NCI-H510A treated with DMSO at 0.1 percent for 48 hours (cell line): ENCODE measurements at places on chromosomes 5 and 9.

DNA sequence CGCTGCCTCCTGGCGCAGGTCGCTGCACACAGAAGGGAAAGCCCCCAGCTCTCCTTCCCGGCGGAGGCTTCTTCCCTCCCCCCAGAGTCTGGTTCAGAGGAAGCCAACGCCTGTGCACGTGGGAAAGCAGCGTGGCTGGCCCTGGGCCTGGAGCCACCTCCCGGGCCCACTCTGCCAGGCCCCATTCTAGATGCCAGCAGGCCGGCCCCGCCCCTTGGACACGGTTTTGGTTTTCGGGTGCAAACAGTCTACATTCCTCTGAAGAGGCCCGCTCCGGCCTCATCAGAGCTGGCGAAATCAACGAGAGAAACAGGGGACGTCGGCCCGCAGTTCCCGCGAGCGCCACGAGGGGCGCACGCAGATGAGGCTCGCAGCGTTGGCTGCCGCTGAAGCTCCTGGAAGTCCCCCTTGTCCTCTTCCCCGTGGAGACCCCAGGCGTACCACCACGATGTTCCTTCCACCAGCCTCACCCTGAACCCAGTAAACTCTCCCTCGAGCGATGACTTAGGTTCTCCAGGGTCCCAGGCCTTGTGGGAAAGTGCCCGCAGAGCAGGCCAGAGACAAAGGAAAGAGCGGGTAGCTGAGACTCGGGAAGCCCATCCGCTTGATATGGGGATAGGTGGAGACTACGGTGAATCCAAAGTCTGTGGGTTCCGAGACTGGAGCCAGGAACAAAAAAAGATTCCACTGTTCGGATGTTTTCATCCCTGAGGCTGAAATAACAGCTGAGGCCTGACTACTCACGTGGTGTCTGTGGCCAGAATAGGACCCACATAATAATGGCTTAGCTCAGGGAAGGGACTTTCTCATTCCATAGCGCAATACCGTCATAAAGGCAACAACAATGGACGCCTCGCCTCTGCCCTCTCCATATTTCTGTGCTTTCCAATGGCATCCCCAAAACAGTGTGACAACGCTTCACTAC is 64.2 kb downstream of the KLF4 start:
- peak; percentile 4 for DNase-seq

GRCh38 chr5:164475339-164475977 is 970.0 kb downstream of the MAT2B start:
- DNase-seq, result no peak

DNA sequence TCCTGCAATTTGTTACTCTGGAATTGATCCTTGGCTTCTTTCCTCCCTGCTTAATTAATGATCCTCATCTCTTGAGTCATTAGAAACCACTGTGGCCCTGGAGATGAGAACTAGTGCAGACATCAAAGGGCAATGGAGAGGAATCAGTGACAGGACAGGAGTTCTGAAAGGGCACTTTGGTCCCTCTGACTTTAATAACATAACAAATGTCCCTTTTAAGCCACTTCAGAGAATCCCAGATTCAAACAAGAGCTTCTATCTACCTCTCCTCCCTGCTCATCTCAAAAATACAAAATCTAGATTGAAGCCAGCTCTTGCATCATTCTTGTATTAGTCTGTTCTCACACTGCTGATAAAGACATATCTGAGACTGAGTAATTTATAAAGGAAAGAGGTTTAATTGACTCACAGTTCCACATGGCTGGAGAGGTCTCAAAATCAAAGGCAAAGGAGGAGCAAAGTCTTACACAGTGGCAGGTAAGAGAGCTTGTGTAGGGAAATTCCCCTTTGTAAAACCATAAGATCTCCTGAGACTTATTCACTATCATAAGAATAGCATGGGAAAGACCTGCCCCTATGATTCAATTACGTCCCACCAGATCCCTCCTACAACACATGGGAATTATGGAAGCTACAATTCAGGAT is 139.1 kb downstream of the PLPPR1 start:
- no peak for DNase-seq

DNA sequence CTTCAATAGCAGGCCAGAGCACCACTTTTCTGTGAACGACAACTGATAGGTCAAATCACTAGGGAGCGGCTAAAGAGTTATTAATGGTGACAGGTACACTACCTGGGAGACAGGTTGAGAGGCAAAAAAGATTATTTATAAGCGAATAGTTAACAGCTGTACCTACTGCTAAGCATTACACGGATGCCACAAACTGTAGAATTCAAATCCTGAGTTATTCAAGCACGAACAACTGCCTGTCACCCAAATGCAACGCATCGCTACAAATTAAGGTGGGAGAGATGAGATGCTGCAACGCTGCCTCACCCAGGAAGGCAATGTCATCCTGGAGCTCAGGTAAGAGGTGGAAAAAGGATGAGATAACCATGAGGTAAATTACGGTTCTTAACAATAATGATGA is 342.9 kb downstream of the BNC2 start:
- no peak for DNase-seq

DNA sequence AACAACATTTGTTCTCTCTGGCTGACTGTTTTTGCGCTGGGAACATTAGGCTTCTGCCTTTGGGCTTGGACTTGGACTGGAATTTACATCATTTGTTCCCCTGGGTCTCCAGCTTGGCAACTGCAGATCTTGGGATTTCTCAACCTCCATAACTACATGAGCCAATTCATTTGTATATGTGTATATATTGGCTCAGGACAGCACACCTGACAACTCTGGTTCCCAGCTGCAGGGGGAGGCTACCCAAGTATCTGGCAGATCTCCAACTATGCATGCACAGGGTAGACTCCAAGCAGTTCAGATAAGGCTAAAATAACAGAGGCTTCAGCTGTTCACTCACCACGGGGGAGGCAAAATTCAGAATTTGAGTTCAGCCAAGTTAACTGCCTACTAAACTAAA is 31.6 kb upstream of the F2RL1 start:
- DNase-seq, result no peak

DNA sequence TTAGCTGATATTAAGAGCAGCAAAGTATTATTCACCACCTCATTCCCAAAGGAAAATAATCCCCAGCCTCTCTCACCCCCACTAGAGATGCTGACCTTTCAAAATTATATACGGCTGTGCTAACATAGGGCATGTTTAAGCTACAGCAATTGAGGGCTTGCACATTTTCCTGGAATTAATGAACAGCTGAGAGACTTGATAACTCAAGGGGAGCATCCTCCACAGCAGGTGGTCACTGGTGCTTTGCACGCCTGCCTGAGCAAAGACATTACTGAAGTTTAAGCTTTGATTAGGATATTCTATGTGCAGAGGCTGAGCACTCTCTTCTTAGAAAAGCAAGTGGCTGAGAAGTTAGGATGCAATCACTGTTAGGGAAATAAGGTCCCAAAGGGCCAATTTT is 230.9 kb downstream of the FAM114A2 start:
- DNase-seq, result peak; percentile 29

DNA sequence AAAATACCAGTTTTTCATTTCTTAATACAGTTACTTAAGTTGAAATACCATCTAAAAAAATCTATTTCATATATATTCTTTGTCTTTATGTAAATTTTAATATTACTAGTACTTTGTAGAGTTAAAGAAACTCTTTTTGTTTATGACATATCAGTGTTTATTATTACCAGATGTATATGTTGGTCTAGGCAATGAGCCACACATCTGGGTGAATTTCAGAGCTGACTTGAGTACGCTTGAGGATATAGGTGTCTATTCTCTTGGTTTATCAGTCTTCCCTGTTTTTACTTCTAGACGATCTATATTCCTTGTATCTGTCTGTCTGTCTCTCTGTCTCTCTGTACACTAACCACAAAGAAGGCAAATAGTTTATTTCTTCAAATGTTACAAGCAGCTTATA is 2.9 kb downstream of the SMAD5 start:
- DNase-seq, result no peak

DNA sequence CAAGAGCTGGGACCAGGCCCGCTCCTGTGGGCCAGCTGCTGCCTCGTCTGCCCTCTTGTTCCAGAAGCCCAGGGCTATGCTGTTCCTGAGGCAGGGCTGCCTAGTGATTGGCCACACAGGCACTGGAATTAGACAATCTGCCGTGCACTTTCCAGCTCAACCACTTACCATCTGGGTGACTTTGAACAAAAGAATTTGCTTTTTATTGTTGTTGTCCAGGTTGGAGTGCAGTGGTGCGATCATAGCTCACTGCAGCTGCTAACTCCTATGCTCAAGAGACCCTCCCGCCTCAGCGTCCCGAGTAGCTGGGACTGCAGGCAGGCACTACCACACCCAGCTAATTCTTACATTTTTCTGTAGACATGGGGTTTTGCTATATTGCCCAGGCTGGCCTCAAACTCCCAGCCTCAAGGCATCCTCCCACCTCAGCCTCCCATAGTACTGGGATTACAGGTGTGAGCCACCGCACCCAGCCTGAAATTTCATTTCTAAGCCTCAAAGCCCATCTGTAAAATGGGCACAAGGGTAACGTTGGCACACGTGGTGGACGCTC is 1.2 kb upstream of the NEK6 start:
- DNase-seq, result peak; percentile 71

GRCh38 chr5:160835818-160836528 is 16.0 kb downstream of the ATP10B start:
- DNase-seq, result no peak

GRCh38 chr5:160423099-160423498 is 1.4 kb downstream of the PTTG1 start:
- peak; percentile 52 for DNase-seq

DNA sequence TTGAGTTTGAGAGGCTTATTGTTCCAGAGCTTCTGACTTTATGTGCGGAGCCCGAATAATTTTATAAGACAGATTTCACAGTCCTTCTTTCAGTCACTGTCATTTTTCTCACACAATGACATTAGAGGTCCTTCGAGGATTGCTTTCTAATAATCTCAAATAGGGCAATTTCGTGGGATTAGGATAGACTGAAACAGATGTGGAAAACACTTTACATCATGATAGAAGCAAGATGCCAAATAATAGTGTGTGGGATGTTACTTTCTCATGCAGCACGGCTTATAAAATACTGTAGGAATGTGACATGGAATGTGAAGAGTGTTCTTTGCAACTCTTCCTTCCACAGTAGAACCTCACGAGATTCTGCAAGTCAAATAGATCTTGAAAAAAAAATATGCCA is 451.3 kb downstream of the SEMA5A start:
- DNase-seq, result no peak

GRCh38 chr5:175582697-175583096 is 75.2 kb upstream of the HRH2 start:
- DNase-seq, result no peak

DNA sequence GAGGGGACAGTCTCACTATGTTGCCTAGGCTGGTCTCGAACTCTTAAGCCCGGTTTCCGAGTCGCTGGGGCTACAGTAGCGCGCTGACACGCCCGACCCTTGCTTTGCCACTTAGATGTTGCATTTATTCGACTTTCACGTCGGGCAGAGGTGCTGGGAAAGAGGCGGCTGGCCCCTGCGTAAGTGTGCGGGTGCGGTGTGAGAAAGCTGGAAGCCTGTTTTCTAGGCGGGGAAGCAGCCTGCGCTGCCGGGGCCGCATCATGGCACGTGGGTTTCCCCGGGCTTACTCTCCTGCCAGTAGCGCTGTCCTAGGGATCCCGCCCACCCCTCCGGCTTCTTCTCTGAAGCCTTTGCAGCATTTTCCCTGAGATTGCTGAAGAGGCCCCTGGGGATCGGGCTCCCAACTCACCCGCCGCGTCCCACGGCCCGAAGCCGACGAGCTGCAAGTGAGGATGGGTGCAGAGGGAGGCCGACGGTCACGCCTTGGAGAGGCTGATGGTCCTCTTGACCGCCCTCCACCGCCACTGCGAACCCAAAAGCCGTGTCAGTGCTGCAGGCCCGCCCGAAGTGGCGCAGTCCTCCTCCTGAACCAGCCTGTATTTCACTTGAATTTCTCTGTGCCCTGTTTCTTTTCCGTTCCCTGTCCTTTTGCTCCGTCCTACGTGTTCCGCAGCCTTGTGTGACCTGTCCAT is 5.8 kb upstream of the TRIM41 start:
- DNase-seq, result no peak

GRCh38 chr5:147234825-147235635 is at the start of gene STK32A:
TSS of gene STK32A (plus strand) at chr5:147235026. CDS start at chr5:147239635, 4,609 bp downstream.
- DNase-seq, result peak; percentile 63

DNA sequence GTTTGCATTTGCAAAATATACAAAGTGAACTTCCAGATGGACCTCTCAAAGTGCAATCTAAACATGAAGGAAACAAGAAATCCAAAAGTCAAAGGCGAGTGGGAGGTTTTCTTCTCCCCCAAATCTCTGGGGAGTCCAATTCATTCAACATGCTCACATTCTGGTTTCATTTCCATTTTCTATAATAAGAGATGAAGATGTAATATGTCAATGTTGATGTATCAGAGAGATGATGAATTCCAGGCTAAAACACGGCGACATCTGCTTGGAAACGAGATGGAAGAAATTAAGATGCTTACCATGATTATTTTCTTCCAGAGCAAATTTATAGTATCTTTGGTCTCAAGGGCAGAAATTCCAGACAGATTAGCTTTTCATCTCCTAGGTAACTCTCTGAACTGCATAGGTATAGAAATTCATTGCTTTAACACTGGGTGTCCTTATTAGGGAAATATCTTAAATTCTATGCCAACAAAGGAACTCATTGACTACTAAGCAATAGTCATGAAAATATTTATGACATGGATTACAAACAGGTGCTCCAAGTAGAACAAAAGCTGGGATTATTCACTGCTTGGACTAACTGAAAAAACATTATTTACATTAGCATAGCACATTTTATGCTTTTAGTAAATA is 287.9 kb downstream of the SEC61B start:
- no peak for DNase-seq

- DNase-seq, result peak; percentile 69
Observed at GRCh38 chr9:114487607-114488300, 17.5 kb downstream of the WHRN start.

GRCh38 chr9:75152416-75152815 is 64.1 kb downstream of the OSTF1 start:
- no peak for DNase-seq

DNA sequence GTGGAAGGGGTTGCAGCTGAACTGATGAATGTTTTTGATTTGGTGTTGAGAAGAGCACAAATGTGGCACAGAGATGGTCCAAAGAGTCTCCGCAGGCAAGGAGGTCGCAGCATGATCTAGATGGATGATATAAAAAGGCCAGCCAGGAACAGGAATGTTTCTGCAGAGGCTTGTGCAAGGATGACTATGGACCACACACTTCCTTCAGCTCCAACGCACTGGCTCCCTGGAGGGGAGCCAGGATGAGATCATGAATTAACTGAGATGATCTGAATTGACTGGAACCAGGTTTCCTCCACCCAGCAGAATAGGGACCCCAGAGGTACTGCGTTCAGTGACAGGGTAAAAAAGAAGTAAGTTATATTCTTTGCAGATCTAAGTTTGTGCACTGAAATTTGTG is 89.0 kb downstream of the ARSB start:
- no peak for DNase-seq

- DNase-seq, result no peak
Observed at GRCh38 chr5:58151414-58151813, 308.5 kb downstream of the PLK2 start.

- DNase-seq, result no peak
Observed at GRCh38 chr9:16413509-16414016, 456.9 kb downstream of the BNC2 start.

GRCh38 chr9:14246951-14247350 is 67.0 kb downstream of the NFIB start:
- DNase-seq, result no peak
